ENCODE measurements at places on chromosomes 13 and 19. TPM values are rescaled to one million over a fixed set of nuclear protein-coding genes. Genes with fewer than 3 reads are reported as not detected.

Gene CAPS
- total RNA-seq: 1.3 TPM

Gene ZNF211
- 6.0 TPM for total RNA-seq

Gene CD37
- not detected for total RNA-seq

Gene ZNF296
- total RNA-seq: 6.5 TPM

Gene S1PR4
- total RNA-seq: not detected

Gene GAPDHS
- not detected for total RNA-seq

Gene CABP5
- not detected for total RNA-seq

Gene ELAVL1
- total RNA-seq: 71.3 TPM

Gene FPR1
- 0.07 TPM for total RNA-seq

Gene PSG7
- 0.07 TPM for total RNA-seq

Gene NLRP4
- total RNA-seq: not detected

Gene GFY
- 0.14 TPM for total RNA-seq

Gene PALM
- total RNA-seq: 18.1 TPM

Gene CUL4A
- 54.7 TPM for total RNA-seq

Gene FFAR2
- total RNA-seq: not detected

Gene COX6B2
- 4.3 TPM for total RNA-seq

Gene MCEMP1
- not detected for total RNA-seq

Gene SNRPA
- total RNA-seq: 164 TPM

Gene OR10H1
- not detected for total RNA-seq

Gene KLK14
- 0.28 TPM for total RNA-seq

Gene FPR3
- not detected for total RNA-seq

Gene ZIC2
- 11.6 TPM for total RNA-seq

Gene APOC4
- not detected for total RNA-seq

Gene EID2
- total RNA-seq: 49.7 TPM

Gene ZNF844
- not detected for total RNA-seq

Gene CPT1C
- total RNA-seq: 12.2 TPM

Gene GPR12
- total RNA-seq: not detected

Gene CAPN12
- 6.5 TPM for total RNA-seq
